ENCODE measurements at places on chromosomes 7 and 10.

GRCh38 chr7:28078036-28078901 is 102.3 kb downstream of the JAZF1 start:
- no peak for DNase-seq

DNA sequence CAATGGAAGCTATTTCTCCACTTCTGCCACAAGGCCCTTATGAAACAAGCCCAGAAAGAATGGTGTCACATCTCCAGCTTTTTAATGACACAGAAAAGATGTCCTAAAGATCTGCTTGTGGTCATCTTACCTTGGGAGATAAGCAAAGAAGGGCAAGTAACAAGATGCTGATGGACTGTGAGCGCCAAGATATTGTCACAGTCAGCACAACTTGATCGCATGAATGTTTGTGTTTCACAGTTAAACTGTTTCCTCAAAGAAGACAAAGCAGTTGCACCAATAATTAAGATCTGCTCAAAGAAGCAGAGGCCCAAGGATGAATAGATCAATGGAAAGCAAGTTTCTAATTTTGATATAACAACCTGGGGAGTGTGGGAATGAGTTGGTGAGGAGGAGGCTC is 15.9 kb downstream of the ICA1 start:
- DNase-seq, result no peak

GRCh38 chr10:106519376-106520030 is 645.0 kb downstream of the SORCS1 start:
- no peak for DNase-seq

- no peak for DNase-seq
These were observed 21.9 kb upstream of the ELN start for GRCh38 chr7:74006032-74006431.

- no peak for DNase-seq
These were observed 355.2 kb downstream of the TNS3 start for GRCh38 chr7:47226696-47227095.

- no peak for DNase-seq
These were observed 3.3 kb downstream of the PLXDC2 start for GRCh38 chr10:19819419-19820033.

GRCh38 chr10:34113504-34114225 is 701.4 kb downstream of the PARD3 start:
- DNase-seq, result no peak

DNA sequence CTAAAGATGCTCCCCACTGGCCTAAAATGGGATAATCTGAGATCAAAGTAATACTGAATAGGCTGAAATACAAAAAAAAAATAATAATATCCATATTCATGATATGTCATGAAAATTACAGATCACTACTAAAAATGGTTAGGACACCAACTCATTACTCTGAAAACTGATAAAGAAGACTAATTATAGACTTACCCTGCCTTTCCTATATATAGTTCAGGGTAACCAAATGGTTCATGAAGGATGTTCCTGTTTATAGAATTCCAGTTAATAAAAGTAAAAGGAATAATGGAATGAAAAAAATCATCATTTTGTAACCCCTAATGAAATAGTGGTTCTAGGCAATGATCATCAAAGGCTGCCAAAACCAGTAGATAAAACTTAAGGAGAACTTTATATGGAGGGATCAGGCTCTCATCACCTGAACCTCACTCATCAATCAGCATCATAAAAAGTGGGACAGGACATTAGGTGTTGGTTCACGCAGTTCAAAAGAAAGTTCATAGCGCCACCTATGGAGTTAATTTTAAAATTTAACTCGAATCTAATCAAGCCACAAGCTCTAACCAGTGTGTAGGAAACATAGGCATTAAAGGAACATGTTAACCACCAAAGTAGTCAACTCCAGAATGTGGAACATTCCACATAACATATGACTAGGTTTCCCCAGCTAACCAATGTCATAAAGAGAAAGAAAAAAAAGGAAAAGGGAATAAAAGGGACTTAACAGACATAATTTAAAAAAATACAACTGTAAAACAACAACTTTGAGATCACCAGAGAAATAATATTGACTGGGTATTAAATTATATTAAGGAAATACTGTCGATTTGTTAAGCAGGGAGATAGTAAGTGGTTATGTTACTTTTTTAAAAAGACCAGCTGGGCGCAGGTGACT is 35.7 kb downstream of the P4HA1 start:
- DNase-seq, result no peak

DNA sequence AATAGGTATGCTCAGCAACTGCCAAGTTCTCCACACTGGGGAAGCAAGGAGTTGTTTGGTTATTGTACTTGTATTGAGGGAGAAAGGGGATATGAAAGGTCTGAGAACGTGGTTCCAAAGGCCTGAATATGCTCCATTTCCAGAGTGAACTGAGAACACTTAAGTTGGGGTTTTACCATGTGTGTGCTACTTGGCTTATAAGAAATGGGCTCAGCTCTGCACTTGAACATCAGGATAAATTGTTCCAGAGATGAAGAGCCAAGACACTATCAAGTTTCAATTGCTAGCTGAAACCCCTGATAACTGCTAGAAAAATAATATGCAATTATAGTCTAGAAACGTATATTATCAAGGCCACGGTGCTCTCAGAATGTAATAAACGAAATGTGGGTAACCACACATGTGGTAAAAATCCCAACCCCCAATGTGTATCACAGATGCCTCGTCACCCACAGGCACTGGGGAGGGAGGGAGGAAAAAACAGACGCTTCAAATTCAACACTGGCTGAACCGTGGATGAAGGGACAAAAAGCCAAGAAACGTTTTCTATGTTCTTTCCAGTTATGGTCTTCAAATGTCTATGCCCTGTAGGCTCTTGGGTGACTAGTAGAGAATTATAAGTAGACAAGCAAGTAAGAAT is 16.3 kb downstream of the ELMO1 start:
- DNase-seq, result no peak

DNA sequence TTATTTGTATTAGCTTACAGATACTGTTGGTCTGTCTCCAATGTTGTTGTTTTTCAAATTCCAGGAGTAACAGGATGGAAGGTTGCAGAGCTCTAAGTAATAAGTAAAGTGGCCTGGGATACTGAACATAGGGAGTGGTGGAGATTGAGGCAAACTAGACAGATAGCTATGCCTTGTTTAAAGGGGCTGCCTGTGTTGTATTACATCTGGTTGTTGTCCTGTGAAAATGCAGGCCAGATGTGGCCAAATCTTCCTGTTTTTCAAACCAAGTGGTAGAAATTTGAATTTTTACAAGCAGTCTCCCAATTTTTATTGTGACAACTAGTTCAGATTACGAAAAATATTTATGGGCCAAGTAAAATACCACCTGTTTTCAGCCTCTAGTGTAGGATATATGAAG is 33.5 kb downstream of the BICC1 start:
- no peak for DNase-seq

DNA sequence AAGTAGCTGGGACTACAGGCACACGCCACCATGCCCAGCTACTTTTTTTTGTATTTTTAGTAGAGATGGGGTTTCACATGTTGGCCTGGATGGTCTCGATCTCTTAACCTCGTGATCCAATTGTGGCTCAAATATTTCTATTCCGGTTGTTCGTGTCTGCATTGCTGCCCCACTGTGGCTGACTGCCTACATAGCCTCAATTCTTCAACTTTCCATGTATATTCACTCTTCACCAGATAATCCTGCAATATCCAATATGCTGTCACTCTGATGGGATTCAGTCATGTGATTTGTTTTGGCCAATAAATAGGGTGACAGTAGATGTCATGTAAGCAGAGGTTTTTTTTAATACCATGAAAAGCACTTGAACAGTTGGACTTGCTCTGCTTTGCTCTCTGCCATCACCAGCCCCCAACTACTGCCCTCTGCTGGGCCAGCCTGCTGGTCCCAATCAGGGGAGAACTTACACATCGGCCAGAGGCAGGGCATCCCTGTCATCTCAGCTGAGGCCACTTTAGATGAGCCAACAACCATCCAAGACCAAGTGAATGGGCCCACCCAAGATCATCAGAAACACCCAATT is 56.7 kb downstream of the NSUN6 start:
- DNase-seq, result no peak

- DNase-seq, result no peak
These were observed 221.3 kb downstream of the ARHGAP12 start for GRCh38 chr10:31707093-31708039.

DNA sequence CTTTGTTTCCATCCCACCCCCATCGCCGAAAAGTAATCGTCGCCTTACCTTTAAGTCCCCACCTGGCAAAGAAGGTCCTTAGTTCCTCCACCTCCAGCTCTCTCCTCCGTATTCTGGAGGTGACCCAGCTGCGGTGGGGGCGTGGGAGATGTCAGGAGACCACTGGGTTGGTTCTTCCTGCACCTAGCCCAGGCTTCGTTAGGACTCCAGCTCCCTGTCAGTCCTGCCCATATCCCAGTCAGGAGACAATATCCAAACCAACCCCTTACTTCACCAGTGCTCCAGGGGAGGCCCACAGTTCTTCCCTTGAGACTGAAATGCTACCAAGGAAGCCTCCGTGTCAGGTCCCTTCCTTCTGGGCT is 693 bp downstream of the ADIRF start:
- DNase-seq, result no peak

DNA sequence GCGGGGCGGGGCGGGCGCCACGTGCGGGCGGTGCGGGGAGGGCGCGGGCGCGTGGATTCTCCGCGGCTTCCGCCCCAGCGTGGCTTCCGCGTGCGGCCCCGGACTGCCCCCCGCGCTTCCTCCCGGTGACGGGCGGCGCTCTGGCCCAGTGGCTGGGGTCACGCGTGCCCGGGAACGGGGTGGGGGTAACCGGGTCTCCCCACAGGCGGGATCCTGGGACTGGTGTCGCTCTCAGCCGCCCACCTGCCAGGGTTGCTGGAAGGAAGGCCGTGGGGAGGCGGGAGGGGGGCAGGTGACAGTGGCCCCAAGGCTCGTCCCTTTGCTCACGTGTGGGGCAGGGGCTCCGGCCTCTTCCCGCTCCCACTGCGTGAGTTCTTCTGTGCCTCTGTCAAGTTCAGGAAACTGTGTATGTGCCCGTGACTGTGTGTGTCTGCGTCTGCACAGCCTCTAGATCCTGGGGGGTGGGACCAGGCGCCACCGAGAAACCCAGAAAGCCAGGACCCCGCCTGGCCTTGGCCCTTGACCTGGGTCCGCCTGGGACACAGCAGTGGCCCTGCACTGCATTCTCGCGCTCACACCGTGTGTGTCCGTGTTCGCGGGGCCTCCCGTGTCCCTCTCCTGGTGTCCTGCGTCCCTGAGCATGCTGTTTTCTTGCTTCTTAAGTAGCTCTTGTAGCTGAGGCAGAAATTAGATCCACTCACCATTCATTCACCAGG is 919 bp downstream of the MAFK start:
- no peak for DNase-seq

DNA sequence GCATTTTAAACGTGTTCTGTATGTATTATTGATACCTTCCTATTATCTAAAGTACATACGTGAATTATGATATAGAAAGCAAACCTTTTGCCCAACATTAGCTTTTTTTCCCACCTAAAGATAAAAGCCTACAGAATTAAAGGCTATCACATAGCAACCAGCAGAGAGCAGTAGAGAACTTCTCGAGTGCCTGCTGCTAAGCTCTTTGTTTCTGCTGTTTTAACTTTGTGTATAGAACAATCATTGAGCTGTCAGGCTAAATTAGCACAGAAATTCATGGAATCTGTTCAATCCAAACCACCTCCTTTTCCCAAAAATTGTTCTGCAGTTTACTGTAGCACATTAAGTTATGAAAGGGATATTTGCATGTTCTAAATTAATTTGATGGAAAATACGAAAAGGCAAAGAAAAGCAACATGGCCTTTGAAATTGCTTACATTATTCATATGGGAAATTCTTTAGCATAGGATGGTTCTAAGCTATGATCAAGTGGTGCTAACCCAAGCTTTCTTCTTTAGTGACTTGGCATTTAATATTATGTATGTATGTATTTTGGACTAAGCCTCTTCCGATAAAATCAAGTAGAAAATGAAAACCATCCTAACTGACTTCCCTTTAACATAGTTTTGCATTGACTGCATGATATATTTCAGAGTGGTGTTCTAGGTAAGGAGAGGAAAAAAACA is 1288.5 kb downstream of the GATA3 start:
- DNase-seq, result no peak

DNA sequence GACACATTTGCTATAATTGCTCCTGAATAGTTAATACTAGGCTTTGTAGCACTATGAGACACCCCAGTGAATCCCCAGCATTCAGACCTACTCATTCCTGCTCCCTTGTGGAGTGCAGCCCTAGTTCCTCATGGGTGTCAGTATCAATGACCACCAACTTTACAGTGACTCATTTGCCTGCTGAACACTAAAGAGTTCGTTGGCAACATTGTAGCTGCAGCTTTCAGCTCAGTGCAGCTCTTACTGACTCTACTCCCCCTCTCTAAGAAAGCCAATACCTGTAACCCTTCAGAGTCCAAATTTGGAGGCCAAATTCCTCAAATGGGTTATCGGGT is 127.1 kb upstream of the MTPN start:
- DNase-seq, result no peak

DNA sequence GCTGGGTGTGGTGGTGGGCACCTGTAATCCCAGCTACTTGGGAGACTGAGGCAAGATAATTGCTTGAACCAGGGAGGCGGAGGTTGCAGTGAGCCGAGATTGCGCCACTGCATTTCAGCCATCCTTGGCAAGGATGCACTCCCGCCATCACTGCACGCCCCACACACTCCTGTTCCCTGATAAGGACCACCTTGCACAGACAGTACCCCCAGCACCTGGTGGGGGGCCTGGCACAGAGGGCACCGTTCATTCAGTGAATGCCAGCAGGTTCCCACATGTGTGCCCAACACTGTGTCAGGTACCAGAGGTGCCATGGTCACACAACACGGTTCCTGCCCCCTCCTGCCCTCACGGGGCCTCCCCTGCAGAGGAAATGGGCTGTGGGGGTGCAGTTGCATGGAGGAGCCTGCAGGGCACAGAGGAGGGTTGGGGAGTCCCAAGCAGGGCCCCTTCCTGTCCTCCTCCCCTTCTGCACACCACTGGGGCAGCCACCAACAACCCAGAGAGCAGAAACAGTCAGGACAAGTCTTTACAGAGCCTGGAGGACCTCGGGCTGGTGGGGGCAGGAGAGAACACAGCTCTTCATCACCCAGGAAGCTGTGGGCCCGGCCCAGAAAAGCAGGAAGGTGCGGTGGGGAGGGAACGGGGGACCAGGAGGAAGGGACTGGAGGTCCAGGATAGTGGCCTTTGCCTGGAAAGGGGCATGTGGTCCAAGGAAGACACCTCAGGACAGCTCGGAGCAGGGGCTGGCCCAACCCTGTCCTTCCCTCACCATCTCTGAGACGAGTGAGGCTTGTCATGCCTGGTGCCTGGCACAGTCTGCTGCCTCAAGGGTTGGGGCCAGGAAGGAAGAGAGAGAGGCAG is 7.1 kb downstream of the CRYGN start:
- no peak for DNase-seq

DNA sequence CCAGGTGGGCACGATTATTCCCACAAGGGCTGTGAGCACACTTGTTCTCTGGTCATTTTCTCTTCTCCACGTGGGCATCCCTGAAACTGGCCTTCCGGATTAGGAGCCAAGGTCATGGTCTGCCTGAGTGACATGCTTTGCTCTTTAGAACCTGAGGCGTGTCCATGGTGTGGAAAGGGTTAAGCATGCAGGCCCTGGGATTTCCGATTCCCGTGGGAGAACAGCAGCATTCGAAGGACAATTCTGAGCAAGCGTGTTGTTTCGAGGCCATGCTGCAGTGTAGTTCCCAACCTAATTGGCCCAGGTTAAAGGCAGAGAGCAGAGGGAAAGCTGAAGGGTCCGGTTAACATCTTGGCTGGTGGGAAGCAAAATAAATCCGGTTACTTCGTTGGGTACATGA is 245.9 kb downstream of the SKAP2 start:
- no peak for DNase-seq
